ENCODE measurements at places on chromosomes 16 and 17. TPM values are rescaled to one million over a fixed set of nuclear protein-coding genes. Genes with fewer than 3 reads are reported as not detected.

GRCh38 chr16:18792836-18793433, 2.8 kb upstream of the RPS15A start:
- no peak for DNase-seq

DNA sequence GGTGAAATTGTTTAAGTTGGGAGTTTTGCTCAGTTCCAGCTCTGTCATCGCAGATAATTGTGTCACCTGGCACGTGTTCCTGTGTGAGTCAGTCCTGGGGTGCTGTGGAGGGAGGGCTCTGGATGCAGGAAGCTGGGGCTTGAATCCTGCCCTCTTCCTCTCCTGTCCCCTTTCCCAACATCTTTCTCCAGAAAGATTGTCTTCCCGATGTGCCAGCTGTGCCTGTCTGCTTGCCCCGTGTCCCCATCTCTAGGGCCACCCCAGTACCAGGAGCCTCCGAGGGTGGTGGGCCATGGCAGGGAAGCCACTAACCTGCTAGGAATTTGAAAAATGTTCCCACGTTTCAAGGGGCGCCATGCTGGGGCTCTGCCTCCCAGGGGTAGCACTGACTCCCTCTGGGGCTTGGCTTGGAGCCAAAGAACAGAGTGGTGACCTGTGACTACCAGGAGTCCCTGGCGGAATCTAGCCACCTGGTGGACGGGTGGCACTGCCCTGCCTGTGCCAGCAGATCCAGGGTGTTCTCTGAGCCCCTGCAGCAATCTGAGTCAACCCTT, 198.1 kb downstream of the ENGASE start:
- DNase-seq: no peak

The SPECC1 gene
- 12.4 TPM for polyA plus RNA-seq

GRCh38 chr16:88983165-88983564, 6.2 kb upstream of the CBFA2T3 start:
- no peak for DNase-seq

DNA sequence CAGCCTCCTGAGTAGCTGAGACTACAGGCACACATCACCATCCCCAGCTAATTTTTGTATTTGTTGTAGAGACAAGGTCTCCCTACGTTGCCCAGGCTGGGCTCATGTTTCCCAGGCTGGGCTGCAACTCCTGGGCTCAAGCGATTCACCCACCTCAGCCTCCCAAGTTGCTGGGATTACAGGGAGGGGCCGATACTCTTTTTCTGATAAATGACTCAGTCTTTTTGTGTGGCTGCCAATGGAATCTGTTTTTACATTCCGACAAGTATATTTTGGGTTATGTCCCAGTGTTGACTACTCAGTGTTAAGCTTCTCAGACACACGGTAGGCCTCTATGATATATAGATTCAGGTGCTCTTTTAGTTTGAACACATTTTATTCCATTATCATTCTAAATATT, 58.1 kb downstream of the SLFN11 start:
- DNase-seq: no peak

DNA sequence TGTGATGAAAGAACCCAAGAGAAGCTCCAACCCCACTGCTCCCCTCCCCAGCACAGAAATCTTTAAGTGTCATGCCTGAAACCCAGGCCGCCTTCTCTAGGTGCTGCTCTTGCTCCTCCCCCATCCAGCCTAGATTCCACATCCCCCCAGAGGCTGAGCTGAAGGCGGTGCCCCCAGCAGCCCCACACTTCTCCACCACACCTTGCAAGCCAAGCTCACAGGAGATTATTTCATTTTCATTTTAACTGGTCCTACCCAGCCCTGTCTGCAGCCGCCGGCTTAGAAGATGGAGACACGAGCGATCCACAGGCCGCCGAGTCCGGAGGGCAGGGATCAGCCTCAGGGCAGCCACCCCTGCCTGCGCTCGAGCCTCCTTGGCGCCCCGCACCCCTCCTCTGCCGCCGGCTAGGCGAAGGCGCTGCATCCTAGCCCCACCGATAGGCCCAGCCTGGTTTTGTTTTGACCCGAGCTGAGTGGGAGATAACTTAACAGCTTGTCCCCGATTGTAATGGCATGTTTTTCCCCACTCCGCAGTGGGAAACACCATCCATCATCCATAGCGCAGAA, 125.3 kb downstream of the RBFOX3 start:
- DNase-seq: no peak

DNA sequence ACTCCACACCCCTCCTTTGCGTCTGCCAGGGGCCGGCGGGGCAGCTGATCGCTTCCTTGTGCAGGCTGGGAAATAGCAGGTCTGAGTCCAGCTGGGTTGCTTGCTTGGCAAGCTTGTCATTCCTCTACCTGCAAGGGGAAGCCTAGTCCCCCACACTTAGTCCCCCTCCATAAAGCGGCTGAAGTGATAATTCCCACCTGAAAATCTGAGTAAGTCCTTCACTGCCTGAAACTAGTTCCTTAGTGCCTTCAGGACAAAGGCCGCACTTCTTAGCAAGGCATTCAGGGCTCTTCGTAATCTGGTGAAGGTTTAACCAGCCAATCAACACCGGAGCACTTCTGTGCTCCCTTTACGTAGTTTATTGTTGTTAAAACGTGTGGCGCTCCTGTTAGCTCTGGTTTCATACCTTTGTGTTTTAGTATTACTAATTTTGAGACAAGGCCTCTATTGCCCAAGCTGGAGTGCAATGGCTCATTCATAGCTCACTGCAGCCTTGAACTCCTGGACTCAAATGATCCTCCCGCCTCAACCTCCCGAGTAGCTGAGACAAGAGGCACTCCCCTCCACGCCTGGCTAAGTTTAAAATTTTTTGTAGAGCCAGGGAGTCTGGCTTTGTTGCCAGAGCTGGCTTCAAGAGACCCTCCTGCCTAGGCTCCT, 817 bp downstream of the PSKH1 start:
- DNase-seq: no peak

DNA sequence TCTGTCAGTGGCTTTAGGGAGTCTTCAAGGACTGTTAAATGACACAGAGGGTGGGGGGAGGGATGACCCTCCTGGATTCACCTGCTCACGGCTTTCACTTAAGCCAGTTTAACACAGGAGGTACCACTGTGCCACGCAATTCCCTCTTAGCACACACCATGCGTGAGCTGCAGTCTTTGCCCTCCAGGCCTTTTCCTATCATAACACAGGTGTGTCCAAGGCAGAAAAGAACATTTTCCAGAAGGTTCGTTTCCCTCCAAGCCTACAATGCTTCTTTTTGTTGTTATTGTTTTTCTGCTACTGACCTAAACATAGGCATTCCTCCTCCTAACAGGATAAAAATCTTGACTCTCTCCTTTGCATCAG, 1.1 kb downstream of the ZFHX3 start:
- no peak for DNase-seq

DNA sequence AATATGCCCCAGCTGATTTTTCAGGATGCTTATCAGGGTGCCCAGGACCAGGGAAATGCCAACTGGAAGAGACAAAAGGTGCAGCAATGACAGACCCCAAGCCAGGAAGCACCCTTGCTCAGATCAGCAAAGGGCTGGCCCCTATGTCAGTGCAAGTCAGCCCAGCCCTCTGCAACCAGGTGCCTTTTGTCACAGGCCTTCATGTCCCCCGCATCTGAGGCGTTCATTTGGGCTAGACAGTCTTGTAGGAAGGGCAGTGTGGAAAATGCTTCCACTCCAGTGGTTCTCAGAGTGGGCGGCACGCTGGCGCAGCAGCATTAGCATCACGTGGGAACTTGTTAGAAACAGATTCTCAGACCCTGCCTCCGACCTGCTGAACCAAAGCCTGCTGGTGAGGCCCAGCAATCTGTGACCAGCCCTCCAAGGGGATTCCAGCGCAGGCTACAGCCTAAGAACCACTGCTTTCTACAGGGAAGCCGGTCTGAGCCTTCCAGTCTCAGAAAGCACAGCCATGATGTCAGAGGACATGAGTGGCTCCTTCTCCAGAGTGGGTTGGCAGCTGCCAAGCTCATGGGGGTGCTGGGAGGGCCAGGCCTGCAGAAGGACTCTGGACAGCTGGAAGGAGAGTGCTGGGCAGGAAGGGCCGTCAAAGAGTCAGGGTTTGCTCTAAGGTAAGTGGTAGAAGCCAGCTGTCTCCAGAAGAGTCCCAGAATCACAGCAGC, 13.1 kb downstream of the SLC47A2 start:
- no peak for DNase-seq

The TMC7 gene
- polyA plus RNA-seq: 1.00 TPM

DNA sequence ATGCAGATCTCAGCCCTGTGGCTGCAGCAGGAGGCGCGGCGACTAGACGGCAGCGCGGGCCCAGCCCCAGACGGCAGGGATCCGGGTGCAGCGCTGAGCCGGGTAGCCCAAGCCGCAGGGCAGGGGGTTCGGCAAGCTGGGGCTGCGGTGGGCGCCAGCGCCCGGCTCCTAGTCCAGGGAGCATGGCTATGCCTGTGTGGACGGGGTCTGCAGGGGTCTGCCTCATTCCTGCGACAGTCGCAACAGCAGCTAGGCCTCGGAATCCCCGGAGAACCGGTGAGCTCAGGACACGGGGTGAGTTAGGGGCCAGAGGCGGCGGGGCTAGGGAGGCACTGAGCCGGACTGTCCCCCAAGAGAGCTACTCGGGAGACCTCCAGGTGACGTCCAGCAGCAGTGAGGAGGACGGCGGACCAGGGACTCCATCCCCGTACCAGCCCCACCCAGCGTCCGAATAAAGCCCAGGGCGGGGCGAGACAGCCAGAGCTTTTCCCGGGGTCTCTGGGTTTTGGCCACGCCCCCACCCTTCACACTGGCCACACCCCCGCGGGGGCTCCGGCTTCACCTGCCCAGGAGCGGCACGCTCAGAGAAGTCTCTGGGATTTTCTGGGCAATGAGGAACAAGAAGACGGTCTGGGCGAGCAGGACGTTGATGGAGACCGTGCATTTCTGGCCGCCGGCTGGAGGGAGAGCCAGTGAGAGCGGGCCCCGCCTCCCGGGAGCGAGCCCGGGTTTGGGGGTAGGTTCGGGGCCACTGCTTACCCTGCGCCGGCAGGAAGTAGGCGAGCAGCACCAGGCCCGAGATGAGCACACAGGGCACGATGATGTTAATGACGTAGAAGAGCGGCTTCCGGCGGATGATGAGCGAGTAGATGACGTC, 1.1 kb downstream of the C17orf107 start:
- DNase-seq: no peak

The CES3 gene
- 1.4 TPM for polyA plus RNA-seq

The TMC6 gene
- polyA plus RNA-seq: 35.1 TPM

The SYNGR3 gene
- 1.9 TPM for polyA plus RNA-seq

- DNase-seq: no peak
Observed at GRCh38 chr17:40497695-40498094, 3.7 kb downstream of the TNS4 start.

The METTL26 gene
- polyA plus RNA-seq: 44.7 TPM

DNA sequence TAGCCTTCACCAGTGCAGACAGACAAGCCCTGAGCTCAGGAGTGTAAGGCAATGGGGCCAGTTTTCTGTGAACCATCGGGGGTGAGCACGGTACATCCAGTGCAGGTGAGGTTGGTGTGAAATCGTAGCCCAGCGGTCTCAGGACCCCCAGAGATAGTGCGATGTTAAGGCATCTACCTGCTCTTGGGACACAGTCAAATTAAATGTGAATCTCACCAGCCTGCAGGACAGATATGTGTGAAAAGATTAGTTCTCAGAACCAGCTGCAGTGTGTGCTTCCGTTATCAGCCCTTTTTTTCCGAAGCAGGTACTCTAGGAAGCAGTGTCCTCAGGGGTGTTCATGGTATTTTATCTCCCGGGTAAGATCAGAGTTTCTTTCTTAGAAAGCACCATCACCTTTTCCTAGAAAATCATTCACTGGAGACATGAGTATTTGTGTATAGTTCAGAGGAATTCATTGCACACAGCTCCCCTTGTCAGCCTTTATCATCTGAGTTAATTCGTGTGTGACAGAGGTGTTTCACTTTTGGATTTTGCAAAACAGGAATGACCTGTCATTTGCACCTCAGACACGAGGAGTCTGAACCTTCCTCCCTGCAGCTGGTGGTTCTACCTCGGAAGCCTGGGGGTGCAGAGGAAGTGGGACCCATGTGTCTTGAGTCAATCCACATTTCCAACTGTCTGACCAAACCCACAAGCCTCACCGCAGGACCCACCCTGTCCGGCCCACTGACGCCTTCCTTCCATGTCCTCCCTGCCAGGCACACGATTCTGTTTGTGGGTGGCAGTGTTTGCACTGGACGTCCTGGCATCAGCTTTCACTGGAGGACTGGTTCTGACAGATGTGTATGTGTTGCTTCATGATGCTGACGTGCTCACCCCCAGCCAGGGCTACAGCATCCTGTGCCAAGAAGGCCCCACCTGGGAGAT, 107.8 kb downstream of the CLEC16A start:
- no peak for DNase-seq

DNA sequence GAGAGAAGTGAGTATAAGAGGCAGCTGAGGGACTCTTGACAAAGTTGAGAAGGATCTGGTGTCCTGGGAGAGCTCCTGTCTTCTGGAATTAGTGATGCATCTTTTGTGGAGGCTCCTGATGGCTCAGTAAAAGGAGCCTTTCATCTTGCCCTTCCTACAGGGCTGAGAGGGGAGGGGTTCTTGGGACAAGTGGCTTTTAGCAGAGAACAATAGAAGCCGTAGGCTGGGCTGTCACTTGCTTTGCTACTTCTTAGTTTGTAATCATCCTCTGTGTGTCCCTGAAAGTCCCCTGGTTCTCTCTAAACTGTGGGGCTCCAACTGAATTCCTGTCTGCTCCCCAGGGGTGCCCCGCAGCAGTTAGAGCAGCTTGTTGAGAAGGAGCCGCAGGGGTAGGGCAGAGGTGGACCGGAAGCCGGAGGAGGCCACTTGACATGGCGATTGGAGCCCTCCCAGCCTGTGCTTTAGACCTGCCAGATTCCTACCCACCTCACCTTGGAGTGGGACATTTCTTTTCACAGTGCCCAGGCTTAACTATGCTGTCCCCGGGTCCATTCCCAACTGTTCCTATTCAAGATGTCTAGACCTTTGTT, 85.1 kb downstream of the PRKCA start:
- no peak for DNase-seq

The BAIAP3 gene
- polyA plus RNA-seq: 5.1 TPM

- no peak for DNase-seq
Observed at GRCh38 chr17:8126491-8127066, 2.7 kb upstream of the HES7 start.

GRCh38 chr17:44775136-44775837, 16.5 kb downstream of the ADAM11 start:
- DNase-seq: peak; percentile 95

The SOX9 gene
- polyA plus RNA-seq: 18.9 TPM

The PLCG2 gene
- polyA plus RNA-seq: 48.0 TPM

- DNase-seq: no peak
Observed at GRCh38 chr16:88276591-88276990, 106.2 kb upstream of the ZNF469 start.

- DNase-seq: no peak
Observed at GRCh38 chr16:3355589-3355988, at the start of gene OR2C1. TSS of gene OR2C1 (plus strand) at chr16:3355889. CDS start at chr16:3355941, 52 bp downstream.

- no peak for DNase-seq
Observed at GRCh38 chr17:67244431-67245072, 444 bp downstream of the HELZ start.

All from left renal pelvis (tissue), 4 donors.